ENCODE measurements at places on chromosomes 3 and 15.

DNA sequence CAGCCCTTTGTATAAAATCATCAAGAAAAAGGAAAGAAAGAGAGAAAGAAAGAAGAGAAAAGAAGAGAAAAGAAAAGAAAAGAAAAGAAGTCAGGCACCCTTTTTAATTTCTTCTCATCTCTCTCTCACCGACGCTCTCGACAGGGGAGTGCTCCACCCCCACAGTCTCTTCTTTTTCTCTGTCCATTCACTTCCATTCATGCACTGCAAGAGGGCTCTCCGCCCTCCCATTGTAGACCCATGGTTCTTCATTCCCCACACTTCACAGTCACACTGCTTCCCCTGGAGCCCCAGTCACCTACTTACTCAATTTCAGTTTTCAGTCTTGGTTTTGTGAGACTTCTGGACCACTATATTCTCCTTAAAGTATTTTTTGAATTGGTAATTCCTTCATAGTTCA lies 254.7 kb downstream of the SOX2 start:
- DNase-seq: no peak

DNA sequence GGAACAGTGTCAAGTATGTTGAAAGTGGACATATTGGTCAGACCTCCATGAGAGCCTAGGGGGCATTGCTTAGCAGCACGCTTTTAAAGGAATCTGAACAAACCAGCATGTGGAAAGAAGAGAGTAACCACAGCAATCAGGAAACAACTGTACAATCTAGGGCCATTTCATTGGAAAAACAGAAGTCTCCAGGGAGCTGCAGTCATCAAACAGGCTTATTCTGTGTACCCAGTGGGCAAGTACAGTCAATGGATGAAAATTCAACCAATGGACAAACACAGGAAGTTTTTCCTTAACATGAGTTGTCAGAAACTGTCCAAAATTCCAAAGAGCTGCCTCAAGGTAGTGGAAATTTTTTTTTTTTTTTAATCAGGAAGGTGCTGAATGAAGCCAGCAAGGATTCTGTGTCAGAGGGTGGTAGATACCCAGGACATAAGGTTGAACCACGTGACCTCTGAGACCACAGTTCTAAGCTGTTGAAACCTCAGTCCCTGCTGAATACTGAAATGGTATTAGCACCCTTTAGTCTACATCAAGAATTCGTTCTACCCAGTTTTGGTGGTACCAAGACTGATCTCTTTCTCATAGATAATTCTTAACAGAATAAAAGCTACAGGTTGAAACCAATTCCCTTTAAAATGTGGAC lies 4.4 kb upstream of the DLG1 start:
- DNase-seq: no peak

DNA sequence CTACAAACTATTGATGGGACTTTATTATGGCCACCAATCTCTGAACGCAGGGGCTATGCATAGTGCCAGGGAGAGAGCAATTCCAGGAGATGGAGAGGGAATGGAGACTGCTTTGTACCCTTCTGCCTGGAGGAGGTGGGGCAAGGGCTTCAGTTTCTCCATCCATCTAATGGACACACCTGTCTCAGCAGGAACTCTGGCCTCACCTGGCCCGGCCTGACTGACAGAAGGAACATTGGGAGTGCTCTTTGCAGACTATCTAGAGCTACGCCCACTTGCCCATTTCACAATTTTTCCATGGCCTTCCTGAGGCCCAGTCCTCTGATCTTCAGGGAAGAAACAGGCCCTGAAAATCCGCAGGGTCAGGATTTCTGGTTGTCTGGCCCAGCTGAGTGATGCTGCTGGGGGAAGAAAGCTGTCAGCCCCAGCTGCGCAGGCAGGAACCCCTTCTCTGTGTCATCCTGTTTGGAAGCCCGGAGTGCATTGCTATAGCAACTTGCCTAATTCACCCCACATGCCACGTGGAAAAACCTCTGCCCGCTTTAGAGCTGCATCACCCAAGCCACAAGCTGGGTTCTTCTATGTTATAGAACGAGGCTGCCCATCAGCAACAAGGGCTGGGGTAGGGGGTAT lies 6.4 kb downstream of the ITGA11 start:
- DNase-seq: no peak

DNA sequence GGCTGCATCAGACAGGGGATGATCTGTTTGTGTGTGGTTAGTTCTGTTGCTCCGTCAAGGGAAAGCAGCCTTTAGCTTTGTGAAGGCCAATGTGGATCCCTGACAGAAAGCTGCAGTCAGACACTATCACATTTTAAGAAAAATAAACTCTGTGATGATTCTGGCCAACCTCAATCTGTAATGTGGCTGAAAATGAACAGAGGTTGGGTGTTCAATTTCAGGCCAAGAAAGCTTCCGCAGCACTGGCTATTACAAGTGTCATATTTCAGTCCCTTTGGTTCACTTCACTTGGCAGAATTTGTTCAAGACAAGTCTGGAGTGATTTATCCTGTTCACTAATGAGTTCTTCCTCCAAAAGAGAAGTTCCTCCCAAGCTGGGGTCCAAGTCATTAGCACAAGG lies 571.8 kb upstream of the IL12A start:
- no peak for DNase-seq

DNA sequence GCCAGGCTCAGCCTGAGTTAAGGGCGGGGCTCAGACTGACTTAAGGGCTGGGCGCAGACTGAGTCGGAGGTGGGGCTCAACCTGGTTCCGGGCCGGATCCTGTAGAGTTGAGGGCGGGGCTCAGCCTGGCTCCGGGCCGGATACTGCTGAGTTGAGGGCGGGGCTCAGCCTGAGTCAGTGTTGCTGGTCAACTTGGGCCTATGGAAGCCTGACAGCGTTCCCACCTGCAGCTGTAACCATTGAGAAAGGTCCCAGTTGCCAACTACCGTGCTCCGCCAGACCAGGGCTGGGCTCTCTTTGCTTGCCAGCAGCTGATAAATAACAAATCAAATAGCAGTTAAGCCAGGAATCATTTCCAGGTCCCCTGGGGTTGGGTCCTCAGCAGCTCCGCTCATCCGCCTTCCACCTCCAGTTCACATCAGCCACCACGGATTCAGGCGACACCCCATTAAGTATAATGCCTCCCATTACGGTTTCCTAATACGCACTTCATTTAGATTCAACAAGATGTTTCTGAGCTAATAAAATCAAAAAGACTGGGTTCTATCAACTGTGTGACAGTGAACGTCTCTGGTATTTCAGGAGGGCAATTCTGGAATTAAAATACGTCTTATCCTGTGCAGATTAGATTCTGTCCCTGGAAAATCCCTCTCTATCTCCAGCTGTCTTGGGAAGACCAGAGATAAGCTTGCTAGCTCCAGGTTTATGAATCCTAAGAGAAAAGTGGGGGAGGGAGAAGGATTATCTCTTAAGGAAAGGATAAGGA lies 7.3 kb downstream of the GRIP2 start:
- DNase-seq: no peak

GRCh38 chr3:136783708-136784191 lies 31.6 kb upstream of the STAG1 start:
- DNase-seq: no peak

GRCh38 chr3:37968813-37969595 lies 21.6 kb upstream of the VILL start:
- no peak for DNase-seq

DNA sequence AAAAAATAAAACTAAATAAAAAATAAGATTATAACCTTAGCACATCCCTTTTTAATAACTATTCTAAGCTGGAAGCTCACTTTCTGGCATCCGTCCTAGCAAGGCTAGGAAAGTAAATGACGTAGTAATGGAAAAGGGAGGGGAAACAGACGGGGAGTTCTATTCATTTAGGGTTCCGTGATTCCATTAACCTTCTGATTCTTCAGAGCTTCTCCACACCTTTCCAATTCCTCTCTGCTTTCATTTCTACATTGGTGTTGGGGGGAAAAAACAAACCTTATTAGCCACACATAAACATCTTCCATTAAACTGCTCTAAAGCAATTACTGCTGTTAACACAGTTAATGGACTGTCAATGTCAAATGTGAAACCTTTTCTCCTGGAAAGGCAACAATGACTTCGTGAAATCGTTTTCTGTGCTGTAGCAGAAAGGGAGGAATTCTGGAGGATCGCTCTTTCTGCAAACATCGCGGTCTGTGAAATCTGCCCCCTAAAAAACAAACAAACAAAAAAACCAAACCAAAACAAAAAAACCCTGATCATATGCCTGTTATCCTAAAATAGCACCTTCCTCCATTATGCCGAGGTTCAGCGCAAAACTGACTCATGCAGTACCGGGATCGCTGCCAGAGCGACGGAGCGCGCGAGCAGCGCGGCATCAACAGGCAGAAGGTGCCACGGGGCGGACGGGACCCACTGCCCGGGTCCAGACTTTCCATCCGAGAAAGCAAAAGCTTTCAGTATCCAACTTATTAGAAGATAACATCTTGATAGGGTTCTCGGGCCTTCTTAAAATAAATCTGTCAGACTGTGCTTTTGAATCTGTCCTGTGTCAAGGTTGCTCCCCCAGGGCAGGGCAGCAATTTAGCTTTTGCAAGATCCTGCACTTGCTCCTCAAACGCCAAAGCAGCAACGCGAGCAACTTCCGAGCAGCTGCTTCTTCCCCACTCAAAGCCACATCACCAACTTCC lies 156.2 kb downstream of the FGF12 start:
- DNase-seq: peak; percentile 18

- no peak for DNase-seq
Observed at GRCh38 chr15:82545002-82545401, 4.7 kb upstream of the RPS17 start.

GRCh38 chr3:119351581-119351980 lies 57.4 kb downstream of the ARHGAP31 start:
- DNase-seq: no peak

GRCh38 chr3:124969190-124969589 lies 34.6 kb upstream of the MUC13 start:
- no peak for DNase-seq

Data from common myeloid progenitor, CD34-positive (primary cell).